ENCODE measurements at places on chromosomes 7 and 10.
A peak's percentile ranks its signal among the peaks of the same experiment; 100 is the strongest.

- DNase-seq: no peak
Observed at GRCh38 chr7:101120315-101120714, 6.6 kb upstream of the SERPINE1 start.

GRCh38 chr10:131093795-131094366 lies 217.6 kb downstream of the TCERG1L start:
- DNase-seq: no peak

DNA sequence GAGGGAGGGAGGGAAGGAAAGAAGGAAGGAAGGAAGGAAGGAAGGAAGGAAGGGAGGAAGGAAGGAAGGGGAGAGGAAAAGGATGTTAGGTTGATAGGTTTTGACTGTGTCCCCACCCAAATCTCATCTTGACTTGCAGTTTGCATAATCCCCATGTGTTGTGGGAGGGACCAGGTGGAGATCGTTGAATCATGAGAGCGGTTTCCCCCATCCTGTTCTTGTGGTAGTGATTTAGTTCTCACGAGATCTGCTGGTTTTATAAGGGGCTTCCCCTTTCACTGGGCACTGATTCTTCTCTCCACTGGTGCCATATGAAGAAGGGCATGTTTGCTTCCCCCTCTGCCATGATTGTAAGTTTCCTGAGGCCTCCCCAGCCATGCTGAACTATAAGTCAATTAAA lies 15.1 kb upstream of the NUDCD3 start:
- DNase-seq: no peak

- DNase-seq: no peak
Observed at GRCh38 chr10:11290156-11290890, 272.7 kb downstream of the CELF2 start.

DNA sequence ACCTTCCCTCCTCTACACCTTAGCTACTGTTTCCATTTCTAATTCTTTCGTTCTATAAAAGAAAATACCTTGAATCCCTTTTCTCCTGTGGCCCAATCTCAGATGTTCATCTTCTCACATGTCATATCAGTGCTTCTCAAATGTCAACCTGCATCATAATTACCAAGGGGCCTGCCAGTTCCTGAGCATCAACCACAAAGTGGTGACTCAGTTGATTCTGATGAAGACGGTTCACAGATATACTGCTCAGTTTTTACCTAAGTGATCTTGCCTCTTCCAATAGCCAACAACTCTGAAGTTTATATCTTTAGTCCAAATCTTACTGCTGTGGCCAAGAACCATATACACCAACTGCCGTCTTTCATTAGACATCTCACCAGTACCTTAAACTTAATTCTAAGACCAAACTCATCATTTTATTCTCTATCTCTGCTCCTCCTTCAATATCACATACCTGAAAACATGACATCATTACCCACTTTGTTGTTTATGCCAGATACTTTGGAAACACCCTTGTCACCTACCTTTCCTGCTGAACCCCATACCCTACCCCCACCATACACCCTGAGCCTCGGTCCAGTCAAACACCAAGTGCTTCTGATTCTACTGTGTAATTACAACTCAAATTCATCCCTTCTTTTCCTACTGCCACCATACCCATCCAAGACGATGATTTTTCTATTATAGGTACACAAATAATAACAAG lies 115.5 kb downstream of the LMBR1 start:
- no peak for DNase-seq

DNA sequence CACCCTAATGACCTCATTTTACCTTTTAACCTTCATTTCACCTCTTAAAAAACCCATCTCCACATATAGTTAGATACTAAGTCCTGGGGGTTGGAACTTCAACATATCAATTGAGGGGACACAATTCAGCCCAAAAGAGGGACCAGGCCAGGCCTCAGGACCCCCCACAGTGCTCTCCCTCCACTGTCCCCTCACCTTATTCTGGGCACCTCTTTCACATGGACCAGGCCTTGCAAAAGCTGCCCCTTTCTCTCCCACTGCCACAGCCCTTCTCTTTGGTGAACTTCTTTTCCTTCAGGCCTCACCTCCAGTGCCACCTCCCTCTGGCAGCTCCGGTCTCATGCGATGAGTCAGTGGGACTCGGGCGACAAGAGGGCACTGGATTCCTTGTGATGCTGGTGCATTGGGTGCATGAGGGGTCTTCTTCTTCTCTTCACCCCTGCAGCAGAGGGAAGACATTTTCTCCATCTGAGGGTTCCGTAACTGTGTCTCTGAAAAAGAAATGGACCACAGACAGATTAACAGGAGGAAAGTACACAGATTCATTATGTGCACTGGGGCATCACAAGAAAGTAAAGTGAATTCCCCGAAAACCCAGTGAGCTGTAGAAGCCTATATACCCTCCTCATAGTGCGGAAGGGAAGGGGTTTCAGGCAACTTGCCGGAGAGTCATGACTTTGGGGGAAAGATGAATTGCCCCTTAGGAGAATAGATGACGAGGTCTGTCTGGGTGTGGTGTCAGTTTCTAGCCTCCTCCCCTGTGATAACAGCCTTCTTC lies 288.7 kb upstream of the IGFBP3 start:
- DNase-seq: no peak

- DNase-seq: no peak
Observed at GRCh38 chr10:68828833-68829232, 1.5 kb downstream of the STOX1 start.

DNA sequence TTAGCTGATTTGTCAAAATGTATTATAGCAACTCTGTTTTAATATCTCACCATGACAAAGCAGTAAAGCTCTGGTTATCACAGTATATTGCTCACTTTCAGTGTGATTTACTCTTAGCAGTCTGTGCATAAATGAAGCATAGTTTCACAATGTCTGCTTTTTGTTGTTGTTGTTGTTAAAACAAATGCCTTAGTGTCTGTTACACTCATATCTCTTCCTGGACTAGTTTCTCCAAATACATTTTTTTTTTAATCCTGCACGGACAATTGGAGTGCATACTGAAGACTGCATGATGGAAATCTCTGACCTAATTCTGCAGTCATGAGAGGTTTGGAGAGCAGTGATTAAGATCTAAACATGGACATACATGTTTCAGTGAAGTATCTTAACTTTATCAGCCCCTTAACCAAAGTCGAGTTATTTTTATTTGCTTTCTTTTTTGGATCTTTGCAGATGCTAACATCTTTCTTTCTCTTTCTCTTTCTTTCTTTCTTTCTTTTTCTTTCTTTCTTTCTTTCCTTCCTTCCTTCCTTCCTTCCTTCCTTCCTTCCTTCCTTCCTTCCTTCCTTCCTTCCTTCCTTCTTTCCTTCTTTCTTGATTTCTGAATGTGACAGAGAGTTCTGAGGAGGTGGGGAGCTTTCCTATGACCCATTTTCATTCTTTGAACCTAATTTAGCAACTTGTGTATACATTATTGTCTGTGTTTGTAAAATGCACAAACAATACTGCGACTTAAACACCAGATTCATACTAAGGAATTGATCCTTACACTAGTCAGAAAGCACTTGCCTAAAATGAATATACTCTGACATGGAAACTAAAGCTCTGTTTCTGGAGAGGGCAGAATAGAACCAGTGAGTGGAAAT lies 161.5 kb upstream of the AGR3 start:
- DNase-seq: no peak

GRCh38 chr10:48748573-48748972 lies 63.9 kb downstream of the WDFY4 start:
- no peak for DNase-seq

DNA sequence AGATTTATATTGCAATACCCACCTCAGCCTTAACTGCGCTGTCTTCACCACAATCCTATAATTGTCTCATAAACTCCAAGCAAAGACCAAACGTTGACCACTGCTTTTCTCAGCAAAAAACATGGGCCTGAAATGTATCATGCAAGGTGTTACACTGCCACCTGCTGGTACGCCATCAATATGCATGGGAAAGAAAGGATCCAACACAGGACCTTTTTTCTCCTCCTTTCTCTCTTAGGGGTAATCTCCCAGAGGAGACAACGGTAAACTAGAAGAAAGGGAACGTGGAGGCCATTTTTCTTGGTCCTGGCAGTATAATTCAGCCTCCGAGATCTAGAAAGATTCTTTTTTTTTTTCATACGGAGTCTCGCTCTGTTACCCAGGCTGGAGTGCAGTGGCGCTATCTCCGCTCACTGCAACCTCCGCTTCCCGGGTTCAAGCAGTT lies 79.1 kb upstream of the MPP7 start:
- peak; percentile 94 for DNase-seq

DNA sequence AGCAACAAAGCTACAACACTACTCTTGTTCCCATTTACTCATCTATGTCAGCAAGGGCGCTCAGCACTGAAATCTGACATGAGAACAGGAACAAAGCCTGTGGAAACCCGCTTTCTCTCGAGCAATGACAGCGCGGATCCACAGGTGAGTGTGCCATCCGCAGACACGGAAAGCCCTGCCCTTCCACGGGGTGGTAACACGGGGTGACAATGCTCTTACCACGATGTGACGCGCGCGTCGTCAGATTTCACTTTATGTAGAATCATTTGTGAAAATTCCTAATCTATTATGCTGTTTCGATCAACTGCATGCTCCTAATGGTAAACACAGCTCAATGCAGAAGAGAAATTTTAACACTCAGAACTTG lies 34.4 kb downstream of the ZFAND2A start:
- no peak for DNase-seq

- no peak for DNase-seq
Observed at GRCh38 chr7:47047384-47047783, 534.5 kb downstream of the TNS3 start.

GRCh38 chr10:132407846-132408278 lies 10.9 kb downstream of the PWWP2B start:
- peak; percentile 79 for DNase-seq

- no peak for DNase-seq
Observed at GRCh38 chr7:16543456-16543855, 16.8 kb downstream of the LRRC72 start.

GRCh38 chr10:122703483-122704448 lies 4.1 kb upstream of the C10orf120 start:
- DNase-seq: peak; percentile 67

DNA sequence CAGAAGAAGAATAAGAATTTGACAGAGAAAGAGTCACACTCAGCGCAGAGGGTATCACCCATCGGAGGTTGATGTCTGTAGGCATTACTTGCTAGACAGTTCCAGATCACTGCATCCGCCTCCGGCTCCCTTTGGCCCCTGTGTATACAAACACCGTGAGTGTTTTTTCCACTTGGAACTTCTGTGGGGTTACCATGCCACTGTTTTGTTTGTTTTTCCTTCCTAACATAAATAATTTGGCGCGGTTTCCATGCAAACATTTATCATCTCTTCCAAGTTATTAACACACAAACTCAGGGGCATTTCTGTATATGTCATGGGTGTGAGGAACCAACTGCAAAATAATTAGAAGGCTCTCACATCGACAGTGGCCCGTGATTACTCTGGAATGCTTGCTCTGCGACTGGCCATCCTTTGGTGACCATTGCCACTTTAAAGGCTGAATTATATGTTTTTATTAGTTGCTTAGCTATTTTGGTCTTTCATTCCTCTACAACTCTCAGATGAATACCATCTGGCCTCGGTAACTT lies 612.2 kb upstream of the MKI67 start:
- DNase-seq: no peak

DNA sequence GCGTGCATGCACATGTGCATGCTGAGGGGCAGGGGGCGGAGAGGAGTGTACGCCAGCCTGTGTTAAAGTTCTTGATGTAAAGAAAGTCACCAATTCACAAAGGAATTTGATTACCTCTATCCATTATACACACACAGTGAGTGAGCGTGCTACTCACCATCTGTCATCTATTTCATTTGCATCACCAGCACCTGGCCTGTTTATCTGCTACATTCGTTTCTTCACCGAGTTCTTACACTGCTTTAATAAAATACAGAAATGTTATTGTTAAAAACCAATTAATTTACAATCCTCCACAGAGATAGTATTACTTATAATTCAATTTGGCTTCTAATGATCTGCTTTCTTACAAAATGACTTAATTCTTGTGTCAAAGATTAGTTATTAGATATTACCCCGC lies 32.6 kb downstream of the NEUROD6 start:
- DNase-seq: no peak

DNA sequence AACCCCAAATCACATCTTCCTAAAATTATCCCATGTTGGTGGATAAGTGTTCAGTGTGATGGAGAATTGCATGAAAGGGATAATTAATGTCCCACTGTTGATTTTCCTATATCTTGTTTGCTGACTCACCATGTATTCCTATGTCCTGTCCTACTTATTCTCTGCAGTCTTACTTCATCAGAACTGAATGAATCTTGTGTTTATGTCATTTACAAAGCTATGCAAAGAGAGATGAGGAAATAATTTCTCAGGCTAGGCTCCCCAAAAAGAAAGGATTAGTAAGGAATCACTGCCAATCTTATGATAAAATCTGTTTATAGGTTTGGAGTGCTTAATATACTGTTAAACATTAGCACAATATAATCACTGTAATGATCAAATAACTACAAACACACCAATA lies 360.8 kb downstream of the CRPPA start:
- DNase-seq: no peak

DNA sequence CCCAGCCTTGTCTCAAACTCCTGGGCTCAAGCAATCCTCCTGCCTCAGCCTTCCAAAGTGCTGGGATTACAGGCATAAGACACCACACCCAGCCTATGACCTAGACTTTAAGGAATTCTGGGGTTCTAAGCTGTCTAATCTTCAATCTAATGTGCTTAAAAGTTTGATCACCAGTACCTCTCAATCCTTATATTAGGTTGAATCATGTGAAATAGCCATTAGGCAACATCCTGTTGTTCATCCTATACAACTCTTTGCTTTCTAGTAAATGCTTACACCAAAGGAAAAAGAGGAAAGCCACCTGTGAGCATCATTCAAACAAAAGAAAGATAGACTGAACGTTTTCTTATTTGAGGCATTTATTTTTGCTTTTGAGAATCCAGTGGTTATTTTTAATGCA lies 56.0 kb downstream of the ATOH7 start:
- DNase-seq: no peak

DNA sequence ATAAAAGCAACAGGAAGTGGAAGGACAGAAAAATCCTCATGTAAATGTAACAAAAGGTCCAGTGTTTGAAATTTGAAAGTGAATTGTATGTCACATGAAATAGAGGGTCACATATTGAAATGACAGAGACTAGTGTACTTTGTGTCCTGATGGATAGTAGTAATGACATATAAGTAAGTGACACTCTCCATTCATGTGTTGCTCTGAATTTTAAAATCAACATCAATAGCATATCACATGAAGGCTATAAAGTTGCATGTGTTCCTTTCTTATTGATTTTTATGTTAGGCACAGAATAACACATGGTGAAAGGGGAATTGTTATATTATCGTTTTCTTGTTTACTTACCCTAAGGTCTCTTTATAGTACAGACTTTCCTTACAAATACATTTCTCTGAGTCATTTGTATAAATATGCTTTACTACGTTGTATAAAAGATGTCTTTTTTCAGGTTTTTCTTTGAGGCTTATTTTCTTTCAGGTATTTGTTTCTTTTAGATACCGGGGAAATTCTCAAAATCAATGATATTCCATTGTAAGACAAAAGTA lies 104.6 kb upstream of the CACNA2D1 start:
- DNase-seq: no peak

GRCh38 chr10:103542764-103543616 lies 49.5 kb downstream of the NEURL1 start:
- DNase-seq: peak; percentile 70

Data from tongue (tissue), 3 donors.